ENCODE measurements at places on chromosomes 16 and 17. TPM values are rescaled to one million over a fixed set of nuclear protein-coding genes. Genes with fewer than 3 reads are reported as not detected.

DNA sequence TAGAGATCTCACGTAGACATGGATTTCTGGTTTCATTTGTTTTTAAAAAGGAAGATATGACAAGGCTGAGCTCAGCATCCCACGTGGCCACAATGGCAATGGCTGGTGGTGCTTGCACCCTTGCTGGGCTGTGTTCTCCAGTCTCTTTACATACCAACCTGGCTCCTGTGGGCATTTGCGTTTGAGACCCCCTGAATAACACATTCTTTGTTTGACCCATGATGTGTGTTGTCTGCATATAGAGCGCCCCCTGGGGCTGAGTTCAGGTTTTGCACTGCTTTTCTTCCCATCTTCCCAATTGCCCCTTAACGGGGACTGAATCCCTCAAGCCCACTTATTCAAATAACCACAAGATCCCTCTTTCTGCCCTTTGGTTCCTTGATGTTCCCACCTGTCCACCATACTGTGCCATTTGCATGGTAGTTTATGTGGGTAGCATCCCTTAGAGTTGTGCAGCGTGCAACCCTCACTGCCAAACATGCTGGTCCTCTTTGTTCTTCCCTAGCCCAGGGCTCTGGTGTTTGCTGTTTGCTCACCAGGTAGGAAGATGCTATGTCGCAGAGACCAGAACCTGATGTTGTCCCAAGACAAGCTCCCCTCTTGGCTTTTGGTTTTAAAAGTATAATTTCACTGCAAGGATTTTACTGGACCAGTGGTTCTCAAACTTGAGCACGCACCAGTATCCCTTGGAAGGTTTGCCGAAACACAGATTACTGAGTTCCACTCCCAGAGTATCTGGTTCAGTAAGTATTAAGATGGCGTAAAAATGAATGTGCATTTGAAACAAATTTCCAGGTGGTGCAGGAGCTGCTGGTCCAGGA, 38.5 kb upstream of the NKD1 start:
- no peak for DNase-seq

DNA sequence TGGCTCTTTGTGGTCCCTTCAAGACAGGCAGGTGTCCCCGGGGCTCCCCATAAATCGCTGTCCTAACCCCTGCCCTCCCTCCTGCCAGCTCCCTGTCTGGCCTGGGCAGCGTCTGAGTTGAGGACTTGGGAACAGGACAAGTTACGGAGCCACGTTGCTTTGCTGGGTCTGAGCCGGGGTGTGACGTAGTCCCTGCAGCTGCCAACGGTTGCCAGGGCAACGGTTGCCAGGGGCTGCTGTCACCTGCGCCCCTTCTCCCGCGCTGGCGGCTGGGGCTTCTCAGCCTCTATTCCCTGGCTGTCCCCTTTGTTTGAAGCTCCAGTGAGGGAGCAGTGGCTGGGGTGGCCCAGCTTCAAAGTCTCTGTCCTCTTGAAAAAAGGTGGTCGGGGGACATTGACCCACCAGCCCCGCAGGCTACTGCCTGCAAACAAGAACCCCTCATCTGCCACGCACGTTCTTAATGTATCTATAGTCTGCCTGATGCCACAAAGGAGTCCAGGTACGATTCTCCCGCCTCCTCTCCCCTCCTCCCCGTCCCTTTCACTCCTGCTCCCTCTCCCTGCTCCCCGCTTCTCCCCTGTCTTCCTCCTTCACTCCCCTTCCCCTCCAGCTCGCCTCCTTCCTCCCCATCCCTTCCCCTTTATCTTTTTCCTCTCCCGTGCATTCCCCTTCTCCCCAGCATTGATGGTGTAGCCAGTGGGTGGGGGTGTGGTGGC, 10.9 kb downstream of the ADGRG1 start:
- DNase-seq: no peak

GRCh38 chr17:77735081-77735565, 223.4 kb upstream of the TNRC6C start:
- no peak for DNase-seq

DNA sequence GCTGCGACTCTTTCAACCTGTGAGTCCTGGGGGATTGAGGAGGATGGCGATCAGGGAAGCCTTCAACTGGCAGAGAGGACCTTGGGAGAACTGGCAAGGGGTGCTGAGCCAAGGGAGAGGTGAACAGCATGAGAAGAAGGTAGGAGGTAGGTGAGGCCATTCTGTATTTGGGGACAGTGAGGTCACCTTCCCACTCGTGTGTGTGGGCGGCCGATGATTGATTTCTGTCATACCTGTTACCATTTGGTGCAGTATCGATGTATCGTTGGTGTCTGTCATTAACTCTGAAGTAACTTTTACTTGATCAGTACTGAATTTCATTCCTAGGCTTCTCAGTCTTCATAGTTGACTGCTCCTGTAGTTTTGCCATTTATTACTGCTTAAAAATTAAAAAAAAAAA, 3.8 kb downstream of the ARSG start:
- no peak for DNase-seq

- DNase-seq: no peak
These were observed 55.8 kb downstream of the HS3ST3A1 start for GRCh38 chr17:13545941-13546340.

DNA sequence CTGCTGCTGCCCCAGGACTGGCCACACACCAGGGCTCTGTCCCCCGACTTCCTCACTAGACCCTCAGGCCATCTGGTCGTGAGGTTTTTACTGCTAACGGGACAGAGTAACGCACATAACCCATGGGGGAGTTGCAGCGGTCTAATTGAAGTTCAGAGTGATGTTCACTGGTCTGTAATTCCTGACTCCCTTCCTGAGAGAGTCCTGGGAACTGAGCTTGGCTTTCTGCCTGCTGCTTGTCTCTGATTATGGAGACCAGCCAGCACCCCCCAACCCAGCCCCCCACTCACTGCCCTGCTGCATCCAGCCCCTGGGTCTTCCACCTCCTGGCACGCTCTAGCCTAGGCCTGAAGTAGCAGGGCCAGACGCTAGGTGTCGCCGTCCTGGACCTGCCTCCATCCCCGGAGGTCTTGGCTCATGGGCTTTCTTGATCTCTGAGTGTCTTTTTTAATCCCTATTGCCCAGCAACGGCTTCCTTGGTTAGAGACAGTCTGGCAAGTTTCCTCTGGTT, 192.9 kb downstream of the CCDC182 start:
- peak; percentile 18 for DNase-seq

- DNase-seq: peak; percentile 59
These were observed 7.5 kb downstream of the EPOP start for GRCh38 chr17:38667099-38667786.

DNA sequence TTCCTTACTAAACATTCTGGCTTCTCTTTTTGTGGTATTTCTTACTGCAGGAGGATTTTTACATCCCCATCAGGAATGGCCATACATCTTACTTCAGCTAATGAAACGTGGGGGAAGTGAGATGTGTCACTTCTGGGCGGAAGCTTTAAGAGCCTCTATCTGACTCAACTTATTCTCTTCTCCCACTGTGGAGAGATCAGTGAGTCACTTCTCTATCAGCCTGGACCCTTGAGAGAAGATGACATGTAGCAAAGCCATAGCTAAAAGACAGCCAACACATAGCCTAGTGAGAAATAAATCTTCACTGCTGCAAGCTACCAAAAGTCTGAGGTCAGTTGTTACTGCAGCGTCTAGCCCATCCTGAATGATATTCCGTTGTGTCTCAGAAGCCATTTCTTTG, 1066.7 kb upstream of the RBFOX1 start:
- DNase-seq: no peak

DNA sequence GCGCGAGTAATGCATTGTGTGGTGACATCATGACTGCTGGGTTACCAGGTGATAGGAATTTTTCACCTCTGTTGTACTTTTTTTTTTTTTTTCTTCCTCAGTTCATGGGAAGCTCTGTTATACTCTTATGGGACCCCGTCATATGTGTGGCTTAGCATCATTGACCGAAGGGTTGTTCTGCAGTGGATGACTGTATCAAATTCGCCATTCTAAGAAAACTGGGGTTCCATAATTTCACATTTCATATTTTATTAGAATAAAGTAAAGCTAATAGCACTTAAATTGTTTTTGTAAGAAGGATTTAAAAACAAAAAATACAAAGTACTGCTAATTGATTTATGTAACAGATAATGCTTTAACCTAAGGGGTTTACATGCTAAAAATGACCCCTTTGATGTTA, 32.0 kb upstream of the MRC2 start:
- no peak for DNase-seq

DNA sequence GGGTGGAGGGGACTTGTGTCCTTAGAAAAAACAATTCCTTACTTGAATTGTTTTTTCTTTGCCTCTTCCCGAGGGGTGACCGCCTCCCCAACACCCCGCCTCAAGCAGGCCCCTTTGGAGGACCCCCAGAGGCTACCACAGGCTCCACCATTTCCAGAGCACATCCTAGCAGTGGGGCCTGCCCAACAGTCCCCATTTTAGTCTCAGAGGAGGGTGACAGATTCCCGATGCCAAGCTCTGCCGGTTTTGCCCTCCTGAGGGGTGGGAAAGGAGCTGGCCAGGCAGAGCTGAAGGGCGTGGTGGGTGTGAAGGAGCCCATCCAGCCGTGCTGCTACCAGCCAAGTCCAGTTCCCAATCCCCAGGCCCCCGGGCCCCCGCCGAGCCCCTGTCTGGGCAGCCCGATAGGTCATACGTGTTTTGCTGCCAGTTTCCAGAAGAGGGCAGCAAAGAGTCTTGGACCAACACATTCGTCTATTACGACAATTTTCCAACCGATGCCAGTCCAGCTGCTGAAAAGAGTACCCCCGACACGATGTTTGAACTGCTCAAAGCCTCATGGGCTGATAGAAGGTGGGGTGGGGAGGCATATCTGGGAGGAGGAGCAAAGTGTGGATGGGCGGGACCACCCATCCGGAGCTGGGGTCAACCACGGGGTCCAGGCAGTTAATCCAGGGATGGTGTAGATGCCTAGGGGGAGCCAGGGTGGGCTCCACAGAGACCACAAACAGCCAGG, 18.8 kb upstream of the GAA start:
- peak; percentile 79 for DNase-seq

- peak; percentile 83 for DNase-seq
These were observed 21.6 kb upstream of the ATP2A3 start for GRCh38 chr17:3985846-3986245.

GRCh38 chr16:58333985-58334384, 39.2 kb upstream of the PRSS54 start:
- no peak for DNase-seq

- no peak for DNase-seq
These were observed 13.0 kb downstream of the ACTG1 start for GRCh38 chr17:81499601-81499970.

DNA sequence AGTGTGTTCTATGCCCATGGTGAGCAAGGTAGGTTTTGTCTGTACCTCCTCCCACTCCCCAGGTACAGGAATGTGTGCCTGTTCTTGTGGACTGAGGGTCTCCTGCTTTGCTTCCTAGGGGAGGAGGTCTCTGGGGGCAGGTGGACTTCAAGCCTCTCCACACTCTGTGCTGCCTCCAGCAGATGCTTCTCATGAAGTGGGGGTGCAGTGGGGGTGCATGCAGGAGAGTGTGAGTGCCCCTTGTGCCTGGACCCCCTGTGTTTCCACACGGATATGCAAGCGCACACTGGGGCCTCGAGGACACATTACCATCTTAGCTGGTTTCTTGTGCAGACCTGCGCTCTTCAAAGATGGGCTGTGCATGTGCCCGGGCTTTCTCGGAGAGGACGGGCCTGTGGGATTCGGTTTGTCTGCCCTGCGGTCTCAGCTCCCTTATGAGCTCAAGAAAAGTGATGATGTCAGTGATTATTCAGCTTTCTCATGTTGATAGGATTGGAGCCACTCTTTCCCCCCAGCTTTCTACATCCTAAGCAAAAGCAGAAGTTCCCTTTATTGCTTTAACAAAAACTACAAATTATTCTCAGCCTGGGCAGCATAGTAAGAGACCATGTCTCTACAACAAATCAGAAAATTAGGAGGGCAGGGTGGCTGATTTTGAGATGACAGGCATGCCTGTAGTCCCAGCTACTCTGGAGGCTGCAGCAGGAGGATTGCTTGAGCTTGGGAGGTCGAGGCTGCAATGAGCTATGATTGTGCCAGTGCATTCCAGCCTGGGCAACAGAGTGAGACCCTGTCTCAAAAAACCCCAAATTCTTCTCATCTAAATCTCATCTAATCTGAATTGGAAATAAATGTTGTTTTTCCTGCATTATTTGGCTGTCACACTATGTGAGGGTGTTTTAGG, 86.8 kb downstream of the RPTOR start:
- no peak for DNase-seq

DNA sequence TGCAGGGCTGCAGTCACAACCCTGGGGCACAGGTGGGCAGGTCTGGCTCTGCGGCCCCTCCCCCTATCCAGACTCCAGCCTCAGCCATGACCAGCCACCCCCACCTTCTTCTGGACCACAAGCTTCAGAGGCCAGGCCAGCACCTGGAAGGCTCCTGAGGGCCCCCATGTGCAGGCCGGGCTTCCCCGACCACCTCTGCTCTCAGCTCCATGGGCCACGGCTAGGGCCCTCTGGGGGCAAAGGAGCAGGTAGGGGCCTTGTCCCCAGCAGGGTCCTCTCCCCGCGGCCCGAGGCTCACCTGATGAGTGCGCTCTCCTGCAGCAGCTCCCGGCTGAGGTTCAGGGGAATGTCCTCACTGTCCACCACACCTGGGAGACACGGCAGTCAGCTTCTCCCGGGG, 16.9 kb downstream of the DNASE1 start:
- no peak for DNase-seq

GRCh38 chr17:66776999-66777688, 57.8 kb upstream of the CACNG5 start:
- DNase-seq: no peak

DNA sequence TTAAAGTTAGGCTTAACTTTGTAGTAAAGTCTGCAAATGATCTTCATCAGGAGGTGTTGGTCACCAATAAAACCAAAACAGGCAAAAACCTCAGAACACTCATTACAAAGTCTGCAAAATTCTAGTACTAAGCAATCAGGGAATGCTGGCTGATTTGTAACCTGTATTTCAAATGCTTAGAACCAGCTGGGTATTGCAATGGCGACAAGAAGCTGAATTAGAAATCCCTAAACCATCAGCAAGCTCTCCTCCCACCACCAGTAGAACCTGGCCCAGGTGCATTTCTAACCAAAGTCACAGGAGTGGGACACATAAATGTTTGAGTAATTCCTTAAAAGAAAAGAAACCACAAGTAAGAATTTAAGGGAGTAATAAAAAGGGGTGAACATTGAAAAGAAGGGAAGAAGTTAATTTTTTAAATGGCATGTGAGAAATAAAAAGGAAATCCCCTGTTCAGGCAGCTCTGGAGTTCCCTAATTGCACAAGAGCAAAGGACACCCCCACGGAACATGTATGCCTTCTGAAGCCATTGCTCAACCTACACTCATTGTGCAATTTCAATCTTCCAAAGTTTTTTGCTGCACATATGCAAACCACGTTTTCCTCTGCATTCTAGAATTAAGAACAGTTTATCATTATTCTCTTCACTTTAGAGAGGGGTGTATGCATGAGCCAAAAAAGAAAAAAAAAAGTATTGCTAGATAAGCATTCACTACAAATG, 102.9 kb downstream of the HIC1 start:
- no peak for DNase-seq

The TMEM107 gene
- 17.2 TPM for total RNA-seq

The TMEM100 gene
- total RNA-seq: 5.6 TPM

The USP43 gene
- 0.13 TPM for total RNA-seq

The TBC1D3D gene
- not detected for total RNA-seq

The GINS3 gene
- 8.1 TPM for total RNA-seq

The KRTAP4-6 gene
- total RNA-seq: not detected

The MYH1 gene
- total RNA-seq: not detected

The CDRT15 gene
- not detected for total RNA-seq

The CTRB1 gene
- not detected for total RNA-seq

All from dermis microvascular lymphatic vessel endothelial cell (primary cell).